ENCODE measurements at places on chromosomes 6 and 20.

DNA sequence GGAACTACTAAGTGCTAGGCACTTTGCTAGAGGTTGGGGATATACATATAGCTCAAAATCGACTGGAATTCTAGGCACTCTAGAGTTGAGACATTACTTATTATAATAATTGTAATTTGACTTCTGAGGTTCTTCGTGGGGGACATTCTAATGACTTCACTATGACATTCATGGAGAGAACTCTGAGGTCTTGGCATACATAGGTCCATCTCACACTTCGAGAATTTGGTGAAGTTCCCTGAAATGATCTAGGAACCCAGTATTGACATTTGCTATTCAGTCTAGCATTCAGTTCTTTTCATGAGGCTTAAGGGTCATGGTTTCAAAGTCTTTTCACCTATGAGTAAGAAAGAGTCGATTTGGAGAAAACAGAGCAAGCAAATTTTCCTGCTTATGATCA, 446.6 kb upstream of the JAG1 start:
- DNase-seq, result no peak

GRCh38 chr20:38231531-38232121, 28.9 kb downstream of the KIAA1755 start:
- DNase-seq, result no peak

GRCh38 chr20:59525500-59526241, 78.7 kb upstream of the PHACTR3 start:
- DNase-seq, result peak; percentile 44

DNA sequence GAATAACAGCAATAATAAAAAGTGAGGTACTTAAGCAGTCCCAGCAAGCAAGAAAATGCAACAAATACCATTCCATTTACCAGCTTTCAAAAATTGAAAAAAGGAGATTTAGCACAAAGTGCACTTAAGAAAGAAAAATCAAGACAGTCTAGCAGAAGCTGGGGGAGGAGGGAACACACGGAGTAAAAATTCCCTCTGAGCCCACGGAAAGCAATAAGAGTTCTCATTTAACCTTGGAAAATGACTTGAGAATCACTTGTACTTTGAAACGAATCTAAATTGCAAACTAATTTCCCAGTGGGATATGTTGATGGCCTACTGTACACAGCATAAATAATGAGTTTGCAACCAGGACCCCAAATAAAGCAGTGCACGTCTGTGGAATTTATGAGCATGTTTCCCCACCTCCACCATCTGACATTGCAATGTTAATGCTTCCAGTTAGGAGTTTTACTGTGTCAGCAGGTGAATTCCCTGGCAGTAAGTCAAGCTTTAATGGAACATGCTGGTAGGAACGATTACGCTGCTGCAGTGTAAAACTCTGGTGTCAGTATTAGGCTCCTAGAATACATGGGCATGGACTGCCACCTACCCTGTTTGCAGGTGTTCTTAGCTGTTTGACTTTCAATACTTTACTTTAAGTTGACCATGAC, 386.8 kb downstream of the HDGFL1 start:
- no peak for DNase-seq

- DNase-seq, result no peak
Measured at GRCh38 chr20:21031666-21032065, 74.5 kb downstream of the LINC00237 start.

- DNase-seq, result no peak
Measured at GRCh38 chr20:35084998-35085397, 7.6 kb downstream of the TRPC4AP start.

- no peak for DNase-seq
Measured at GRCh38 chr6:5809450-5809849, 197.3 kb downstream of the NRN1 start.

DNA sequence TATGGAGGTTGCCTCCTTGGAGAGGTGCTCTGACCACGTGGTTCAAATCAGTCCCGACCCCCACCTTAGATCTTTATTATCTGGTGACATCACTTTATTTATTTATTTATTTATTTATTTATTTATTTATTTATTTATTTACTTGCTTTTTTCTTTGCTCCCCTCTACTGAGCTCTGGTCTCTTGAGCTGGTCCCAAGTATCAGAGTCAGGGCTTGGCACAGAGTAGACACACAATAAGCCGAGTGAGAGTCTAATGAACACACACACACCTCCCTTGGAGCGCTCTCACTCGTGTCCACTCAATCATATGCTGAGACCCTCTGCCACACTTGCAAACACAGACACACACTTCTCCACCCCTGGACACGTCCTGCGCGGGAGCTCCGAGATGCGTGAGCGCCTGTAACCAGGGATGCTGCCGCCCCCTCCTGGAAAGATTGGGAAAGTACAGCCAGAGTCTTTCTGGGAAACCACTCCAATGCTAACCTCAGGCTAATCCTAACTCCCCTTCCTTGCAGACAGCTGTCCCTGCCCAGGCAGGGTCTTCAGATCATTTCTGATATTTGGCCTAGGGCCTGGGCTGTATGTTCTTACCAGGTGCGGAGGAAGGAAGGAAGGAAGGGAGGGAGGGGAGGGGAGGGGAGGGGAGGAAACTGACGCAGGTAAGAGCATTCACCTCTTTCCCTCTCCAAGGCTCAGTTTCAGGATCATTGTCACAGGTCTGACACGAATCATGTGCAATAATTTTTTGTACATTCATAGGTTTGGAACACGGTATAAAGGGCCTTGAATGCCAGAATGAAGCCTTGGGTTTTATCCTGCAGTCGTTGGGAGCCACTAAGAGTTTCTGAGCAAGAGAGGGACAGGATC, 70.9 kb downstream of the STK35 start:
- DNase-seq, result peak; percentile 56

GRCh38 chr20:445514-446336, 16.6 kb downstream of the TBC1D20 start:
- DNase-seq, result no peak

DNA sequence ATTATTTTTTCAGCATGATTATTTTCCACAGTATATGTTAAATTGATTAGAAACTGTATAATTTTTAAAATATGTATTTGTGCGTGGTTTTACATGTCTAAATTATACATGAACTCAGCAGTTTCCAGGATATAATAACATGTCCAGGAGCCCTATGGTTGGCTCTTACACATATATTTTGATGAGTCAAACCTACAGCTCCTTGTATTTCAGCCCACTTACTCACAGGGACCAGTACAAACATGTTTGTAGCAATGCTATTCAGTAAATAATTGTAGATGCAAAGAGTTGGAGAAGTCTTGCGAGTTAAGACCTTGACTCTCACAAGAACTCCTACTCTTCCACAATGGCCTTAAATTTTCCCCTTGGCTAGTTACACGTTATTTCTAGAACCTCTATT, 107.2 kb upstream of the SASH1 start:
- DNase-seq, result no peak

- no peak for DNase-seq
Measured at GRCh38 chr20:23349338-23350195, 1.0 kb upstream of the NXT1 start.

DNA sequence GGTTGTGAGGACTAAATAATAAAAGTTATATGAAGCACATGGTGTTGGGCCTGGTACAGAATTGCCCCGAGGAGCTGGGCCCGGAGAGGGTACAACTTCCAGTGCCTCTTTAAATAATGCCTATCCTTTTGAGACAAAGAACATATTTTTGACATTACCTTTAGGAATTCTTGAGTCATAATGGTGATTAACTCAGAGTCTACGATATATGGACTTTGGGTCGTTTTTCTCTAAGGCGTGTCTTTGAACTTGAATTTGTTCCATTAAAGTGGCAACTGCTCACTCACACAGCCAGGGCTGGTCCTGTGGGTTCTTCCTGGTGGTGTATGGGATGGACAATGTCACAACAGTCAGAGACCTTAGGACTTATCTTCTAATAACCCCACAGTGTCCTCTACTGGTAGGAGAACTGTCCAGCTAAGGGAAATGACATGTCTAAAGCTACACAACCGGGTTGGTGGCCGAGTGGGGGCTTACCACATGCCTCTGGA, 106.5 kb downstream of the CDC5L start:
- DNase-seq, result no peak

- DNase-seq, result no peak
Measured at GRCh38 chr6:120103618-120104017, 754.1 kb upstream of the MAN1A1 start.

DNA sequence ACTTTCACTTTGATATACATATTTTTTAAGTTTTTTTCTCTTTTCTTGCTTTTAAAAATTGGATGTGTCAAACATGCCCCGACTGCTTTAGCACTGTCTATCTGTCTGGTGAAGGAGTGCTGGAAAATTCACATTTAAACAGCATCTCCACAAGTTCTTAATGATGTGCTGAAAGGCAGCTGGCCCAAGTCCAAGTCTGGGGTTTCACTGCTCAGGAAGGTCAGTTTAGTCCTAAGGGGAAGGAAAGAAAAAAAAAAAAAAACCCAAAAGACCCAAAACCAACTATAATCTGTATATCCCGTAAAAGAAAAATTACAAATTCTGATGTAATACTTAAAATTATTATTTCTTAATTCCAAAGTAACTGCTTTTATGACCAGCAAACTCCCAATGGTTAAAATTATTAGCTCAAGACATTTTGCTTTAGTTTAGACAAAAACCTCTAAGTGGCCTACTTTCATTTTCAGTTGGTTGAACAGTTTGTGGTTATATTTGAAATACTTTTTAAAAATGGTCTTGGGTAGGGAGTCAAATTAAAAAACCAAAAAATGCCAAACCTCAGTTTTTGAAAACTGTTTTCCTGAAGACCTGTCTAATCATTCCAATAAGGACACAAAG, 79.5 kb upstream of the PREP start:
- DNase-seq, result no peak

- no peak for DNase-seq
Measured at GRCh38 chr6:80639181-80639629, 532.7 kb downstream of the BCKDHB start.

DNA sequence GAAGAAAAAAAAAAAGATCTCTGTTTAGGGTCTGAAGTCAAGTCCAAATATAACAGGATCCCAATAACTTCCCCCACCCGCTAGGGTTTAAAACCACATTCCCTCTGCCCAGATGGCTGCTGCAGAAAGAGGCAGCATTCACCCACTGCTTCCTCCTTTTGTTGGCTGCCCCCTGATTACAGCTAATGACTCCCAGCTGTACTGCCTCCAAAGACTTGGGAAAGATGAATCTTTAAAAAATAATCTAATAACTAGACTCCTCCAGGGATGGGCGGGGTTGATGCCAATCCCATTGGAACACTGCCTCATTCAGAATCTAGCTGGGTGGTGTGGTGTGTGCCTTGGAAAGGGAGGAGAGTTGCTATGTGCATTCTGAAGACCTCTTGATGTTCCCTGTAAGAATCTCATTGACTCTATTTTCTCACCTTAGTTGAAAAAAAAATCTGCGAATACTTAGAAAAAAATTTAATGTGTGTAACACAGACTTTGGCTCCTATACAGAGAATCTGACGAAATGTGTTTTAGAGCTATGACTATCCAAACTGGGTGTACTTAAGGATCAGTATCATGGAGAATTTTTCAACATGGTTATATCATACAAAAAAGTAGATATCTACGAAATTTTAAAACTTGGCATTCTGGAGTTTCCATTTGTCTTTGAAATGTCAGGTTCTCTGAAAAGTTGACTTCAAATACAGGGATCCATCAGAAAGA, 174.0 kb downstream of the RNF144B start:
- DNase-seq, result no peak

- no peak for DNase-seq
Measured at GRCh38 chr6:88174906-88175305, 8.8 kb upstream of the CNR1 start.

- no peak for DNase-seq
Measured at GRCh38 chr6:157537556-157537955, 156.6 kb downstream of the ZDHHC14 start.

DNA sequence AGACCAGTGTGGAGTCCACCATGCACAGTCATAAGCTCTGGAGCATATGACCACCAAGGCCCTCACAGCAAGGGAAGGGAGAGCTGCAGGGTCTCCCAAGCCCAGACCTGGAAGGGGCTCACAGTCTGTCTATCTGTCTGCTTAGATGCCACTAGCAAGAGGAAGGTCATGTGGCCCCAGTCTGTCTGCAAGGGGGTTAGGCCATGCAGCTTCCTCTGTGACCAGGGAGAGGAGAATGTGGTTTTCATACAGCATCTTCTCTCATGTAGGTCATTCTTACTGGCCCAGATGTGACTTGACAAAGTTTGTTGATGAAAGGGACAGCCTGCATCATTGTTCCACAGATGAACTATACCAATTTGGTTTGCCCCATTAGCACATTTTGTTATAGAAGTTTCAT, 260.8 kb downstream of the FARS2 start:
- DNase-seq, result no peak

DNA sequence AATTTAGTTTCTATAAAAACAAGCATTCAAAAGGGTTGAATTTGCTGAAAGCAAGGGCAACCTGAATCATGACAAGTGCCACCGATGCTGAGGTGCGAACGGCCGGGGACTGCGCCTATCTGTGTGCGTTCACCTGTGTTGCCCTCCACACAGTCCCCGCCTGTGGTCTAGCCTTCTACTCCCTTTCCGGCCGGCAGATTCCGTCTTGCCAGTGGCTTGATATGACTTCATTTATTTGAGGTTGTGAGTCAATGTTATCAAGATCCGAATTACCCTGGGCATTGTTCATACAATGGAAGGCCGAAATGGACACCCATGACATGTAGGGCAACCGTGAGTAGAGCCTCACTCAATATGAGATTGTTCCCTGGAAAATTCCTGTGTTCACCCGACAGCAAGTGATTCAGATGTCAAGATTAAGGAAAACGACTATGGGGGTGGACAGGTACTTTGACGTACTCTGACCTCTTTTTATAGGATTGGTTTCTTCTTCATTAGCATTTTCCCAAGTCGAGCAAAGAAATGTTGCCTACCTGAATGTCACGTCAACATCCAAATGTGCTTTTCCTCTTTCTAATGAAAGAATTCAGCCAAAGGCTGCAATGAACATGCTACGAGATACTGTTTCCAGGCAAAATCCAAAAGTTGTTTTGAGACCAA, 41.1 kb upstream of the NEDD9 start:
- no peak for DNase-seq

GRCh38 chr6:30357678-30358540, 13.0 kb downstream of the RPP21 start:
- DNase-seq, result peak; percentile 46
